Adipocyte (in vitro differentiated cells): ENCODE measurements at places on chromosomes 6 and 20.

- no peak for DNase-seq
Observed at GRCh38 chr6:34697904-34698559, 1.5 kb upstream of the ILRUN start.

DNA sequence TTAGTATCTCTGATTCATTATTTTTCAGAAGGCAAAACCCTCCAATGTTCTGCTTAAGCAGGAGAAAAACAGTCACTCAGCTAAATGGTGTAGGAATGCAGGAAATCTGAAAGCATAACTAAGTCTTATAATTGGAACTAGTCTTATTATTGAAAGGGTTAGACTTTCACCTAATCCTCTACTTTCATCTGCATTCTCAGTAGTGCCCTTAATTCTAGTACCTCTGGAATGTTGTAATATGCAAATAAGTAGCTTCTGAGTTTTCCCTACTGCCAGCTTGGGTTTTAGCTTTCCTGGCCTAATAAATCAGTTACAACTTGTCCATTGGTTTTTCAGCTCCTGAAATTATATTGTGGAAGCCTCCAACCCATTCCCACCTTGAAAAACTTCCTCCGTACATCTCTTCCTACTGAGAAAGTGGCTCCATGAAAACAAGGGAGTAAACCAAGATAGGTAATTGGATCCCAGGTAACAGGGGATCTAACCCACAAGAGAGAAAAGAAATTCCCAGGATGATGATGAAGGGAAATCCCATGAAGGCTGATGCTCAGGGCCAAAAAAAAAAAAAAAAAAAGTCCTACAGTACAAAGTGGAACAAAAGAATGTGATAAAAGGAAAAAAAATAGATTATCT, 147.0 kb downstream of the TBC1D32 start:
- no peak for DNase-seq

GRCh38 chr6:4169028-4169789, 33.8 kb upstream of the ECI2 start:
- peak; percentile 15 for DNase-seq

DNA sequence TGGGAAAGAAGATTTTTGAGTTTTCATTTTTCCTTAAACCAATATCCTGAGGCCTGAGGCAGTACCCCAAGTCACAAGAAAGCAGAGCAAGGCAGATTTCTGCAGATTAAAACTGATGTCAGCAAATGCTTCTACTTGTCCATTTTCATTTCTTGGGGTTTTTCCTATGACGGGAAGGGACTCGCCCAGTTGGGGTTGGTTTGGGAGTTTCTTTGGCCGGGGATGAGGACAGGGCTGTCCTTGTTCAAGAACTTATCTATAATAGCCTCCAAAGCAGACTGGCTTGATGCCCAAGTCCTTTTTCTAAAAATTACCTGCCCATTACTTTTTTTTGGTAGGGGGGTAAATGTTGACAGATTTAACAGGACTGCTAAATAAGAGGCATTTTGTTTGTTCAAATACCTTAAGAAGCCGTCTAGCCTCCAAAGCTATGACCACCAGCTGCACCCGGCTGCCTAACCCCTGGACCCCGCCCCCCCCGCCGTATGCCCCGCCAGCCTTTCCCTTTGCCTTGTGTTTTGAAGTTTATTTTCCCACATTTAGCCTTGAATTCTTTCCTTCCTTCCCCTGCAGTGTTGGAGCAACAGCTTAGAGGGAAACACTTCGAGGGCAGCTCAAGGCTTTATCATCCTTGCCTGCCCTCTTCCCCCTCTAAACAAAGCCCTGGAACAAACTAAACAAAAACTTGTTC, 2.5 kb downstream of the KCNK5 start:
- DNase-seq = no peak

DNA sequence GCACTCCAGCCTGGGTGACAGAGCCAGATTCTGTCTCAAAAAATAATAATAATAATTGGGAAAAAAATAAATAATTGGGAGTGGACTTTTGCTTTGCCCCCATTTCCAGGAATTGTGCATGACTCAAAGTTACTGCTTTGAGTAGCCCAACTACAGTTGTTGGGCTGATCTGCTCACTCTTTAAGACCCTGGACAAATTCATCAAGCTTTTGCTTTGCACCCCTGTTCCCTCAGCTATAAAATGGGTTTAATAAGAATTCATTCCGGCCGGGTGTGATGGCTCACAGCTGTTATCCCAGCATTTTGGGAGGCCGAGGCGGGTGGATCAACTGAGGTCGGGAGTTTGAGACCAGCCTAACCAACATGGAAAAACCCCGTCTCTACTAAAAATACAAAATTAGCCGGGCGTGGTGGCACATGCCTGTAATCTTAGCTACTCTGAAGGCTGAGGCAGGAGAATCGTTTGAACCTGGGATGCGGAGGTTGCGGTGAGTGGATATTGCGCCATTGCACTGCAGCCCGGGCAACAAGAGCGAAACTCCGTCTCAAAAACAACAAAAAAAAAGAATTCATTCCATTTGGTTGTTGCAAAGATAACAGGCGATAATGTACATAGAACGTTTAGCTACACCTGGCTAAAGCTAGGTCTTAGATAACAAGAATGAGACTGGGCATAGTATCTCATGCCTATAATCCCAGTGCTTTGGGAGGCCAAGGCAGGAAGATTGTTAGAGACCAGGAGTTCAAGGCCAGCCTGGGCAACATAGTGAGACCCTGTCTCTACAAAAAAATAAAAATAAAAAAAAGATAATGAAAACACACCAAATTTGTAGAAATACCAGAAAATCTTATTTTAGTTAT, 87.9 kb upstream of the ZNF217 start:
- DNase-seq = no peak

- no peak for DNase-seq
Observed at GRCh38 chr20:14599613-14600012, 262.2 kb upstream of the FLRT3 start.

DNA sequence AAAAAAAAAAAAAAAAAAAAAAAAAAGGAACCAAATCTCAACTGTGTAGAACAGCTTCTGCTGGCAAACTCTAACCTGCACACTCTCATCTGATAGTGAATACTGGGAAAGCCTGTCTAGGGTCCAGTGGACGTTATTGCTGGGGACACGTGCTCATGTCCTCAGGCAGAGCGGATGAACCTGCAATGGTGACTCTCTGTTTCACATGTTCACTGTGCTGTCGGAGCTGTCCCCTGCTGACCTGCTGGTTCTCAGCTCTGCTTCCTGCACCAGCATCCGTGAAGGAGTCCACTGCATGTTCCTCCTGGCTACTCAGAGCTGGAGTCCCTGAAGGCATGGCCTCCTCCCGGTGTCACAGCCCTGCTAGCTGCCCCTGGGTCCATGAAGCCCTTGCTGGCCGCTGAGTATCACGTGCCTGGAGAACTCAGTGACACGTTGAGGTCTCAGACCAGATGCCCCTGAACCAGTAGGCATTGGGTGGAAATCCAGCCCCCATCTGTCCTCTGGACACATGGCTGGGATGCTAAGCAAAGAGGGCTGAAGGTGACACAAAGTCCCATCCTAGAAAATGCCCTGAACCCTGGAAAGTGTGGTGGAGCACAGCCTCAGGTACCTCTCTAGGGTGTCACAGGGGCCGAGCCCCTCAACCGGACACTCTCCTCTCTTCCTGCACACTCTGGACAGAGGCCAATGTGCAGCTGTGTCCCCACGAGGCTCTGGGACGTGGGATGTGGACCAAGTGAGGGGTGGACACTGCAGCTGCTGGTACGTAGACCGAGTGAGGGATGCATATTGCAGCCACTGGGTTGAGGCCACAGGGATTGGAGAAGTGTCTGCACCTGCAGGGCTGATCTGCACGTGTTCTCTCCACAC, 54.9 kb upstream of the FRMD1 start:
- no peak for DNase-seq

- DNase-seq = no peak
Observed at GRCh38 chr6:142195862-142196541, 48.9 kb downstream of the VTA1 start.

GRCh38 chr6:130970839-130971410, 92.1 kb downstream of the EPB41L2 start:
- DNase-seq = no peak

DNA sequence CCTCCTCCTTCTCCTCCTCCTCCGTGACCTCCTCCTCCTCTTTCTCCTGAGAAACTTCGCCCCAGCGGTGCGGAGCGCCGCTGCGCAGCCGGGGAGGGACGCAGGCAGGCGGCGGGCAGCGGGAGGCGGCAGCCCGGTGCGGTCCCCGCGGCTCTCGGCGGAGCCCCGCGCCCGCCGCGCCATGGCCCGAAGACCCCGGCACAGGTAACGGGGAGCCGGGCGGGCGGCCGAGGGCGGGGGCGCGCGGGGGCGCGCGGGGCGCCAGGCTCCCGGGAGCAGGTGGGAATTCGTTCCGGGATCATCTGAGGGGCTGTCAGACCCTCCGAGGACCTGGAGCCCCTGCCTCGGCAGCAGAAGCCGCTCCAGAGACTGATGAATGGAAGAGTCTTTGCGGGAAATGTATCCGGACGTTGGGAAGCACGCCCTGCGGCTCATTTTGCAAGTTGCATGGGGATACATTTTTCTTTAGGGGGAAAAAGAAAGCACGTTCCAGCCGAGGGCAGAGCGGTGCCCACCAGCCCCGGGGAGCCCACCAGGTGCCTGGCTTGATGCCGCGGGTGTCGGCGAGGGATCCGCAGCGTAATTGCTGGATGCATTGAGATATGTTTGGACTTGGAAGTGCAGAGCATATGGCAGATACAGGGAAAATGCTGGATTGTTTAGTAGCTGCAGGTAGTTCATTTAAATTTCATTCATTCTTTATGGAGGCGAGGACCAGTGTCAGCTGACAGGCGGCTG, 394 bp downstream of the MYB start:
- DNase-seq = peak; percentile 35

- no peak for DNase-seq
Observed at GRCh38 chr6:12032783-12033573, 20.9 kb downstream of the HIVEP1 start.

DNA sequence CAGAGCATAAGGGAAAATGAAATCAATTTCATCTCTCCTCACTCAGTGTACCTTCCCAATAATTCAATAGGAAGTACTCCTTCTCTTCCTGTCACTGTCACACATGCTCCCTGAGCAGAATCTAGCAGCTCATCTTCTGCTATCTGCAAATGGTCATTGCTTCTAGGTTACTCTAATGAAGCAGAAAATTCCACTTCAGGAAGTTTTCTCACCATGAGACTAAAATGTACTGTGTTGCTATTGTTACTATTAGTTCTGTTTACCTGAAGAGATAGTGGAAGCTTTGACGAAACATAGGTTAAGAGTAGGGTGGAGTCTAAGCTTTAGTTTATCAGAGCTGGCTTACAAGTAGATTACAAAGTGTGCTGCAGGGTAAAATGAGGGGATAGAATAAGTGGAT, 52.8 kb downstream of the RFX6 start:
- DNase-seq = no peak

- DNase-seq = no peak
Observed at GRCh38 chr20:24633026-24633425, 163.6 kb downstream of the SYNDIG1 start.

DNA sequence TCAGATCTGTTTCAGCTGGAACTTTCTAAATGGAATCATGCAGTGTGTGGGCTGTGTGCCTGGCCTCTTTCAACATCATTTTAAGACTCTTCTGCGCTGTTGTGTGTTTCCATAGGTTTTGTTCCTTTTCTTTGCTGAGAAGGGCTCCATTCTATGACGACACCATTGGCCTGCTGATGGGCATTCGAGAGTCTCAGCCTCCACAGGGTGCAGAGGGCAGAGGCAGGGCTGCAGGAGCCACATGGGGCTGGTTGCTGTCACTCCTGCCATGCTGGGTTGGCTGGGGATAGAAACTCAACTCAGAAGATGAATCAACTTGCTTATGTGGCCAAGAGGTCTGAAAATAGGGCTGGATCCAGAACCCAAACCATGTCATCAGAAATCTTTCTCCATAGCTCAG, 68.5 kb upstream of the SLCO4A1 start:
- no peak for DNase-seq

- no peak for DNase-seq
Observed at GRCh38 chr20:2261046-2261485, 34.7 kb upstream of the TGM3 start.

DNA sequence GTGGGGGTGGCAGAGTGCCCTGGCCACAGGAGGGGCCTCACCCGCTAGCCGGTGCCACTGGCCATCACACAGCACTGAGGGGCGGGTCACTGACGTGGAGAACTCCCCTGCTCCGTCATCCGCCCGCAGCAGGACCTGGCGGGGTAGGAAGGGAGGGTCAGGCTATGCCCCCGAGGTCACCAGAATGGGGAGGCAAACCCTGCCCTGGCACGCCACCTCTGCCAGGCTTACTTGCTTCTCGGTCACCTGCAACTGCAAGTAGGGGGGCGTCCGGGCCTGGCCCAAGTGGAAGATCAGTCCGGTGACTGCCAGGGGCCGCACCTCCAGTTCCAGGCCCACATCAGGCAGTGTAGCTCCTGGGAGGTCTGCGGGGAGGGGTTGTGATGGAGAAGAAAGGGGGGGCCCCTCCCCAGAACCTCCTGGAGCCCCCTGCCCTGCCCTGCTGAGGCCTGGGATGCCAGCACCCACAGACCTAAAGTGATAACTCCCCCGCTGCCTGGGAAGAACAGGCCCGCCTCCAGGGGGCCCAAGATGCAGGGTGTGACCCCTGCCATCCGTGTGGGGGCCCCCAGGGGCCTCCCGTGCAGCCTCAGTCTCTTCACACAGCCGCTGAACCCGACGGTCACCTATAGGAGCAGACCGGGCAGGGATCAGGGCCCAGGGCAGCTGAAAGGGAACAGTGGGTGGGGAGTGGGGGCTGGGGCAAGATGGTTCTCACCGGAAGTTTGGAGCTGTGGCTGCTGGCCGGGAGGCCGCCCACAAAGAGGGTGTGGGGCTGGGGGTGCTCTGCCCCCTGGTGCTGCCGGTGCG, 7.4 kb downstream of the ADRM1 start:
- DNase-seq = no peak

DNA sequence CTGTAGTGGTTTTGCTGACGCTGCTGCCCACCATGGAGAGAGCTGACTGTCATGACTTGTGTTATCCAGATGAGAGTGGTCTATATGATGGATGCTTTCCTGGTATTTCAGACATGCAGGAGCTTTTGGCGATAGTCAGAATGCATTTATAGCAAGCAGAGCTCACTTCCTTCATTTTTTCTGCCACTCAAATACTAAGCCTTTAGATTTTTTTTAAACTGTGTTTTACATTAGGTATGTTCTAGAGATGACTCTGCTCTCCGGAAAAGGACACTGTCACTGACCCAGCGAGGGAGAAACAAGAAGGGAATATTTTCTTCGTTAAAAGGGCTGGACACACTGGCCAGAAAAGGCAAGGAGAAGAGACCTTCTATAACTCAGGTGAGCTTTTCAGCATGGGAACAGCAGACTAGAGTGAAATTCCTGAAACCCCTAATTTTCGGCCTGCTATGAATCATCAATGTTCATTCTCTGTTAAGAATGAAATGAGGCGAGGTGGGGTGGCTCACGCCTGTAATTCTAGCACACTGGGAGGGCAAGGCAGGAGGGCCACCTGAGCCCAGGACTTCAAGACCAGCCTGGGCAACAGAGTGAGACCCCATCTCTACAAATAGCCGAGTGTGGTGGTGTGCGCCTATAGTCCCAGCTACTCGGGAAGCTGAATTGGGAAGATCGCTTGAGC, 98.6 kb upstream of the CLDN20 start:
- DNase-seq = no peak
